Omental fat pad (tissue), 4 donors: ENCODE measurements at places on chromosomes 13 and 19.

GRCh38 chr13:66349966-66350365, 880.2 kb downstream of the PCDH9 start:
- no peak for DNase-seq

DNA sequence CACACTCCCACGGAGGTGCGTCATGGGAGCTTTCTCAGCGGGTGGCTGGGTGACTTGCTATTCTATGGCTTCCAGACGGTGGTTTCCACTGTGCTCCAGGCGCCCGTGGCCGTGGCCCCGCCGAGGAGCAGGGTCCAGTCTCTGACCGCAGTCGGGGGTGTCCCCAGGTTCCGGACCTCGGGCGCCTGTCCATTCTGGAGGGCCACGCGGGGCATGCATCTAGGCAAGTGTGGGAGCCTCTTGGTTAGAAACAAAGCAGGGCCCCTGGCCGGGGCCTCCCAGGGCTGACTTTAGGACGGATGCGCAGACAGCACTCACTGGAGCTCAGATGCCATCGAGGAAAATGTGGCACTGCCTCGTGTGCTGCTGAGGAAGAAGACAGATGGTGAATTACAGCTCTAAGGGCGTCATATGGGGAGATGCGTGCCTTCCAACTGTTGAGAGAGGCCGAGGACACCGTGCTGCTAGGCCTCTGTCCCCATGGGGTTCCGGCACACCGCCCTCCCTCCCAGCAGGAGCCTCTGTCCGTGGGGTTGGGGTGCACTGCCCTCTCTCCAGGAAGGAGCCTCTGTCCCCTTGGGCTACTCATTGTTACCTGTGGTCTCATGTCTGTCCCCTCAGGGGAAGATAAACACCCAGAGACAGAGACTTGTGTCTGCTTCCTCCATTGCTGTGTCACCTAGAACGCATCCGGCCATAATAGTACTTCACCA, 38.1 kb downstream of the TMEM255B start:
- no peak for DNase-seq

GRCh38 chr19:41430922-41431321, 3.7 kb upstream of the B3GNT8 start:
- DNase-seq: no peak

- DNase-seq: no peak
Measured at GRCh38 chr19:38657633-38658222, 10.3 kb downstream of the ACTN4 start.

- DNase-seq: no peak
Measured at GRCh38 chr13:78625384-78625783, 22.0 kb upstream of the POU4F1 start.

DNA sequence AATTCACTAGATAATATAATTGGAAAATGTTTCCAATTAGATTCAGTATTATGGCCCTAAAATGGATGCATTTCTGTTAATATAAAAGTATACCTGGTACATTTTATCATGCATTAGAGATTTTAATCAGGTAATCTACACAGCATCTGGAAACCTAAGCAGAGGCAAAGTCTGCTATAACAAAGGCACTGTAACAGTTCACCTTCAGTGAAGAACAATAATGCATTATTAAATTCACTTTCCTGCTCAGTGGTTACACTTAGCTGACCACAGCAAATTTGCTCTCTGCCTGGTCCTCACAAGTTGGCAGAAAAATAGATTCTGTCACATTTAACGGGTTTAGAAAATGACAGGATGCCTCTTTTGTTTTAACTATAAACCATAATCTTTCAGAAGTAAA, 326.9 kb downstream of the DACH1 start:
- no peak for DNase-seq
